Stimulated activated CD4-positive, alpha-beta T cell treated with anti-CD3 and anti-CD28 coated beads, Interleukin-15, amount 100 ng/mL, for 1 hour (primary cell): ENCODE measurements at places on chromosomes 7 and 10.

DNA sequence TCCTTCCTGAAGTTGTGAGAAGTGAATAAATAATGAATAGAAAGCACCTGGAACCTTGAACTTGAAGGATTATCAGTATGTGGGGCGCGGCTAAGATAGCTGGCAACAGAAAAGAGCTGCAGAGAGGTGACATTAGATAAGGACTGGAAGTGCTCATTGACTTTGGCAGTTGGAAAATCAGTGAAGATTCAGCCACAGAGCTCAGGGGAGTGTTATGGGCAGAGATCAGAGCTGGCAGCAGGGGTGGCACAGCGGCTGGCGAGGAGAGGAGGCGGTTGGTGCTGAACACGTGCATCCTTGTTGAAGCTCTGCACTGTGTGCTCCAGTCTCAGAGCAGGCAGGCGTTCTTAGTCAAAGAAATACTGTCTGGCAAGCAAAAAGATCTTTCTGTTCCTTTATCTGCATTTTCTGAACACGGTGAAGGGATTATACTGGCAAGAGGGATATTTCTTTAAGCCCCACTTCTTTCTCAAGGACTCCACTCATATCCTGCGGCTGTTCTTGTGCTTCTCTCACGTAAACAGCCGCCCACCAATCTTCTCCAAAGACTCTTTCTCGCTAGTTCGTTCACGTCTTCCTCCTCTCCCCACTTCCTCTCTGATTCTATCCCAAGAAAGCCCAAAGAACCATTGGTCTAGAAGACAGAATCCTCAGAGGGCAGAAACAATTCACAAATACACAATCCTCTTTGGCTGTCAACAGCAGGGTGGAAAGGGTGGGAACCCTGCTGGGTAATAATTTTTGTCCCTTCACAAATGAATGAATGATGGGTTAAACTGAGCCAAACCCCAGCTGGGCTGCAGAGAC is 38.6 kb upstream of the ADD3 start:
- no peak for DNase-seq

- peak; percentile 64 for DNase-seq
These were observed 1.3 kb downstream of the PFKFB3 start for GRCh38 chr10:6204063-6204340.

- no peak for DNase-seq
These were observed 5.7 kb downstream of the ARHGAP22 start for GRCh38 chr10:48598936-48599829.

DNA sequence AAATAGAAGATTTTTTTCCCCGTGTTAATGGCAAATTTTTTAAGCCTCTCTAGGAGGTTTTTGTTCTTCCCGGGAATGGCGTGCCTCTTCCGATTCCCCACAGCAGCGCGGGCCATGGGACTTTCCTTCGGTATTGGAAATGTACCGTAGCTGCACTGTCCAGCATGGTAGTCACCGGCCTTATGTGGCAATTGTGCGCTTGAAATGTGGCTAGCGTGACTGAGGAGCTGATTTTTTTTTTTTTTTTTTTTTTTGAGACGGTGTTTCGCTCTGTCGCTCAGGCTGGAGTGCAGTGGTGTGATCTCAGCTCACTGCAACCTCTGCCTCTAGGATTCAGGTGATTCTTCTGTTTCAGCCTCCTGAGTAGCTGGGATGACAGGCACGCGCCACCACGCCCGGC is 938 bp upstream of the TCTN3 start:
- DNase-seq = no peak

- DNase-seq = no peak
These were observed 7.1 kb downstream of the GRM8 start for GRCh38 chr7:127245607-127246006.

GRCh38 chr10:7184660-7185366 is 226.0 kb downstream of the SFMBT2 start:
- no peak for DNase-seq

GRCh38 chr10:49187950-49188761 is at the start of gene TMEM273:
TMEM273 (minus strand) TSS chr10:49188391; CDS start chr10:49188336, 55 bp downstream.
- DNase-seq = no peak
